AG04450 (cell line): ENCODE measurements at places on chromosomes 5 and 9.
A peak's percentile ranks its signal among the peaks of the same experiment; 100 is the strongest.

DNA sequence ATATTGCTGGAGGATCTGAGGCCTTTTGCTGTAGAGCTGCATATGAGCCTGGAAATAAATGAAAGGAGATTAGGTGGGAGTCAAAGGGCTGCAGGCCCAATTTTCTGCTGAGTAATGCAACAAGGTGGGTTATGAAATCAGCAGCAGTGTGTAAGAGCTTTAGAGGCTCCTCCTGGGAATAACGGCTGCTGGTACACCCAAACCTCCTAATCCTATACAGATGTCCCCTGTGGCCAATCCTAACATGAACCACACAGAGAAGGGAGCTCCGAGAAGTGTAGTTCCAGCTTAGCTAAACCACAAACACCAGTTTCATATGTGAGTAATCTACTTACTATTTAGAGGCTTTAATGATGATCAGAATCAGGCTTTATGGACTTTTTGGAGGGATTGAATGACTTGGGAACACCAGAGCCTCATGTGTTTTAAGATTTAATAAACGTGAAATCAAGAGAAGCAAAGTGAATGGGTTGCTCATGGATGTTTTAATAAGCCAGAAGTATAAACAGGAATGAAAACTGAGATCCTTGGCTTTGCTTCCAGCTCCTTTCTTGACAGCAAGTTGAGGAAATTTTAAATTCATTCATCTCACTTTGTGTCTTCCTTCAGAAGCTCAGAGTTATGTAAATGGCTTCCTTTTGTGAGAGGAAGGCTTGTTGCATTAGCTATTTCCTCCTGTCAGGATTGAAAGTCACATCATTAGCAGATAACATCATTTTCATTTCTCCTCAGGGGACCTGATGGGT is 437.5 kb downstream of the TMEM232 start:
- DNase-seq, result no peak

GRCh38 chr5:60634051-60634450 is 65.9 kb downstream of the DEPDC1B start:
- DNase-seq, result no peak

DNA sequence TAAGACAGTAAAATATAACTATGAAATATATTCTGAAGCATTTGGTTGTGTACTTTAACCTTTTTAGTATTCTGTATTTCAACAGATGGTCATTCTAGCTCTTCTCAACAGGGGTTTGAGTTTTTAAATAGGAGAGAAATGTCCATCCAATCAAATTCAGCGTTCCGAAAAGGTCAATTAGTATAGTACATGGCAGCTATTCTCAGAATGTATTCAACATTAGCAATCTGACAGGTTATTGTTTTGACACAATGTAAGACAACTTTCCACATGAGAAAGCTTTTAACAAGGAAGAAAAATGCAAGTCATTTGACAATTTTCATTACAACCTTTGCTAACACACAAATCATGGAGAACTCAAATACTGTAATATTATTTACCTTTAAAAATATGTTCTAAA is 996.3 kb upstream of the CDH10 start:
- no peak for DNase-seq

GRCh38 chr5:60494144-60494543 is 205.8 kb downstream of the DEPDC1B start:
- no peak for DNase-seq

- no peak for DNase-seq
Observed at GRCh38 chr9:114775121-114775520, 30.7 kb downstream of the TNFSF15 start.

DNA sequence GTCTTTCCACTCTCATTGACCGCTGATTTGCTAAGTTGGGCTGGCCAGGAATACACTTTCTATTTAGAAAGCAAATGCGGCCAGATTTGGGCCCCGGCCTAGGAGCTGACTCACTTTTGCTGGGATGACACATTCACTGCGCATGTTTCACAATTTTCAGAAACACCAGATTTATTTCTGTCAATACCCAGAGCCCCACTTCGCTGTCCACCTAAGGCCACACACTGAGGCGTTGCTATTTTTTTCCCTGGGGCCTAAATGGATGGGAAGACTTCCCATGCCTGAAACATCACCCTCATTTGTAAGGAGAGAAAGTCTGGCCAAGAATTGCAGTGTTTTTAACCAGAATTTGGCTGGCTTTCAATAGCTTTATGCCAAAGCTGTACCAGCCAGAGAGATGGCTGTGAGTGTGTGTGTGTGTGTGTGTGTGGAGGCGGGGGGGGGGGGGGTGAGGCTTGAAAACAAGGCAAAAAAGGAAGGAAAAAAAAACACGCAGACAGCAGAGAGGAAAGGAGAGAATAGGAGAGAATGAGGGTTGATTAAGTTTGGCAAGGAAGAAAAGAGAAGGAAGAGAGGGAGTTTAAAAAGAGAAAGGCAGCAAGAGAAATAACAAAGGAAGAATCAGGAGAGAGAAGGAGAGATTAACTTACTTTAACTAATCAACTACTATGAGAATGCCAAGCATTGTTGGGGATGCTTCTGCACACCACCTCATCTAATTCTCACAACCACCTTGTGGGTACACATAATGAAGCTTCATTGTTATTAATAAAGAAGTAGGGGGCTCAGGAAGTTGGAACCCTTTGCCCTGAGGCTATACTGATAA is 261.4 kb upstream of the KLF4 start:
- peak; percentile 96 for DNase-seq

DNA sequence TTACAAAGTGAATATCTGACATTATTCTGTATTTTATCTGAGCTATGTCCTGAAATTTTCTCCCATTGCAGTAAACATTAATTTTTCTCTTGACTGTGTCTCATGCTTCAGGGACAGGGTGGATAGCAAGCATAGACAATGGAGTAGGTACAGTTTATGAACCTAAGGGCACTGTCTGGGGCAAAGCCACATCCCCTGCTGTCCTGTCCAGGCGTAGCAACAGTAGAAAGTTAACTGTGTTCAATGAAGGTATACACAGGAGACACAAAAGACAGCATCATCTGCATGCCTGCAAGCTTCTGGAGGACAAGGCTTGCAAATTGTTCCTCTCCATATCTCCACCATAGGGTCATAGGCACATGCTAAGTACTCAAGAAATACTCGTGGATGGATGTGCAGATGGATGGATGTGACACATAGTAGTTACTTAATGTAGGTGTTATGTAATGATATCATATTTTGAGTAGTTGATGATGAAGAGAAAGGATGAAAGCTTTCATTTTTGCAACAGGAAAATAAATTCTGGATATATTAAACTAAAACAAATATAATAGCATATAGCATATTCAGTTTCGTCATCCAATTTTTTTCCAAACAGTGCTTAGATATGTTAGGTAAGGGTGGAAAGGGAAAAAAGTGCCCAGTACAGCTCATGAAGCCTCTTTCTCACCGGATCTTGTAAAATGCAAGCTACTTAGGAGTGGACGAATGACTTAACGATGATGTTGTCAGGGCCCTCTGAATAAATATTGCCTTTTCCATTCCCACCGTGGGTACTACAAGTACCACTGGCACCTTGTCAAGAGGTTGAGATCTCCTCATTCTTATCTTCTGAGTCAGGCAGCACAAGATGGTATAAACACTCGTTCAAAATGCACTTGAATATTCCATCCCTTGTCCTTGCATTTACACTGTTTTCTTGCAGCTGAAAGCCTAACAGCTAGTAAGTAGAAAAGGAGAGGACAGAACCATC is 19.9 kb upstream of the ZSWIM6 start:
- DNase-seq, result peak; percentile 77

- DNase-seq, result no peak
Observed at GRCh38 chr5:124742521-124742920, 3.9 kb downstream of the ZNF608 start.

DNA sequence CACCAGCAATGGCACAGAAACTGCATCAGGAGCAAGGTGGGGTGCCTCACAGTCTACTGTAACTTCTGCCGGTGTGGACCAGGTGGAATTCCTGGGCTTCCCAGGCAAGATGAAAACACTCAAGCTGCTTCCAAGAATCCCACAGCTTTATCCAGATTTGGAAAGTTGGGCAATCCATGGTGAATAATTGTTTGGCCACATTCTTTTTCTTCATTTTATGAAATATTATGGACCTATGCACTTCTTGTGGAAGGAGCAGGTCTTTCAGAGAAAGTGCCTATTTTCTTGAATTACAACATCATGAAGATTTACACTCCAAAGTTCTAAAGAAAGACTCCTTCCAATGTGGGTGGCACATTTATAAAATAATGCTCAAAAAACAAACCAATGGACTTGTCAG is 503.6 kb downstream of the SEMA5A start:
- no peak for DNase-seq

DNA sequence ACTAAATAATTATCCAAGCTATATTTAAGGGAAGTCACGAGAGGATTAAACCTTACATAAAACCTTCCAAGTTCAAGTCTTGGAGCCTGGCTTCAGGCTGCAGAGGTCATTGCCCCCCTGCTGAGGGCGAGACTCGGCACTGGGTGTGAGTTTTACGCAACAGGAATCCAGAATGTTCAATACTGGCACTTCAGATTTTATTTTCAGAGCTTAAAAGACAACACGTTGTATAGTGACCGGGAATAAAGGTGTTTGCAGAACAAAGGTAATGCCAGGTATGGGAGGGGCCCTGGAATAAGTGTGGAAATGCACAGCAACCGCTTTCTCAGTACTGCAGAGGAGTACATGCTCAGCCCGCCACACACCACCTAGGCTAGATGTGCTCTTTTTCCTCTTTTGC is 207.0 kb downstream of the GAPVD1 start:
- no peak for DNase-seq

DNA sequence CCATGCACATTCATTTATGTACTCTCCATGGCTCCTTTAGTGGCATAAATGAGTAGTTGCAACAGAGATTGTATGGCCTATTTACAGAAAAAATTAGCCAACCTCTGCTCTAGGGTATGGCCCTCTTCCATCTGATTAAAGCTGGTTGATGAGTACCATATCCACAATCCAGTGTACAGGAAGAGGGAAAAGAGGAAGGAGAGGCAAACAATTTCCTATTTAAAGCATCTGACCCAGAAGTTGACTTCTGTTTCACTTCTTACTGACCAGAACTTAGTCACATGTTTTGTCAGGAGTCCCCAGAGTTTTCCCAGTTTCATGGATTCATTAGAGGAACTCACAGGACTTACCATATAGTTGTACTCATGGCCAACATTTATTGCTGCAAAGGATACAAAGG is 68.6 kb upstream of the STARD4 start:
- no peak for DNase-seq

DNA sequence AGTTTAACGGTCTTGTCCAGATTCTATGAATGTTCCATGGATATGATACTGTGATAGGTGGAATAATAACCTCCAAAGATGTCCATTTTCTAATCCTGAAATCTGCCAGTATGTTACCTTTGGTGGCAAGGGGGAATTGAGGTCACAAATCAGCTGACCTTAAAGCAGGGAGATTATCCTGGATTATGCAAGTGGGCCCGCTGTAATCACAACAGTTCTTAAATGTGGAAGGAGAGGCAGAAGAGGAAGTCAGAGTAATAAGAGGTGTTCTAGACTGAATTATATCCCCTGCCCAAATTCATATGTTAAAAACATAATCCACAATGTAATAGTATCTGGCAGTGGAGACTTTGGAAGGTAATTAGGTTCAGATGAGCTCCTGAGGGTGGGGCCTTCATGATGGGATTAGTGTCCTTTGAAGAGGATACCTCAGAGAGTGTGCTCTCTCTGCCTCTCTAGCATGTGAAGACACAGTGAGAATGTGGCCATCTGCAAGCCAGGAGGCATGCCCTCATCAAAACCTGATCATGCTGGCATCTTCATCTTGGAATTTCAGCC is 47.6 kb upstream of the ZFAND5 start:
- DNase-seq, result no peak

DNA sequence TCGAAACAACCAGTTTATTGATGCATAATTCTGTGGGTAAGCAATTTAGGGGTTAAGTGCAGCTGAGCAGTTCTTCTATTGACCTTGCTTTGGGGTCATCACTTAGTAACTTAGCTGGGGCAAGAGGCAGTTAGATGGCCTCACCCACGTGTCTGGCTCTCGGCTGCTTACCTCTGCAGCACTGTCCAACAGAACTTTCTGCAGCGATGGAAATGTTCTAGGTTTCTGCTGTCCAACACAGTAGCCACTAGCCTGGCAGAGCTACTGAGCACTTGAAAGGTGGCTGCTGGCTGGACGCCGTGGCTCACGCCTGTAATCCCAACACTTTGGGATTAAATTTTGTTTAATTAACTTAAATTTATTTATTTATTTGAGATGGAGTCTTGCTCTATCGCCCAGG is 13.1 kb upstream of the URM1 start:
- DNase-seq, result no peak

DNA sequence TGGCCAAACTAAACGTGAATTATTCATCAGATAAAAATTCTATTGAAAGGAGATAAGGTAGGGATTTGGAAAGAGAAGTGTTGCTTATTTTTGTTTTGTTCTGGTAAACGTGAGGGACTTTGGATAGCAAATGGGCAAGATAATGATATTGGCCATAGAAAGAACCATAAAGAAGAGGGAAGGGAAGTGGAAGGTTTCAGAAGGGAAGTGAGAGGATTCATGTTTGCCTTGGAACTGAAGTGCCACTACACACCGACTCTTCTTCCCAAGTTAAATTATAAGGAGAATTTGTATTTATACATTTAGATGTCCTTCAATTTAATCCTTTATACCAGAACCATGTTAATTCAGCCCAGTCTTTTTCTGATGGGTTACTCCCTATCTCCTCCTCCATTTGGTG is 42.1 kb upstream of the TAF11L2 start:
- no peak for DNase-seq

GRCh38 chr9:8599937-8600336 is 800.4 kb upstream of the DMAC1 start:
- DNase-seq, result no peak

DNA sequence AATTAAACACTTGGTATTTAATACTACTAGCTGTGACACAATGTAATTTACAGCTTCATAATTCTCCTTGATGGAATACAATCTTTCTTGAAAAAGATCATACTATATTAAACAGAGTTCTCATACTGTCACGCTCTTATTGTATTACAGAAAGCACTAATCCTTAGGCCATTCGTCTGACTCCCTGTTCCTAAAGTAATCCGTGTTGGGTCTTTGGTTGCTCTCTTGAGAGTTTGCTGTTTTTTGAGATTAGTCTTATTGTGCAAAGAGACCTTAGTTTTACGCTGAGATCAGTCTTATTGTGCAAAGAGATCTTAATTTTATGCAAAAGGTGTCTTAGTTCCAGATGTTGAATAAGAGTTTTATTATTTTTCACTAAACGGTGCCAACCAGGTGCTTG is 190.6 kb downstream of the ISL1 start:
- no peak for DNase-seq
